ENCODE measurements at places on chromosomes 12 and 14.

DNA sequence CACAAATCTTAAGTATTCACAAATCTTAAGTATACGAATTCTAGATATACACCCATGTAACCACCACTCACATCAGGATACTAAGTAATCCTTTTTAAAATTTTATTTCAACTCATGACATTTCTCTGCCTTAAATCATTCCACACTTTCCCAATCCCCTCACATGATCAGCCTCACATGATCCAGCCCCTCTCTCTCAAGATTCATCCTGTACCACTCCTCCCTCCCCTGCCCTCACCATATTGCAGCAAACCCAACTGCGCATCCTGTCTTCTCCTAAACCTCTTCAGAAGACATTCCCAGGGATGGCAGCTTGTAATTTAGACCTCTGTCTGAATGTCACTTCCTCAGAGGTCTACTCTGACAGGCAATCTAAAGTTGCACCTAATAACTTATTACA is 1.7 kb upstream of the EIF4B start:
- DNase-seq, result no peak

GRCh38 chr14:55764784-55765183 is 184.8 kb downstream of the KTN1 start:
- DNase-seq, result no peak

DNA sequence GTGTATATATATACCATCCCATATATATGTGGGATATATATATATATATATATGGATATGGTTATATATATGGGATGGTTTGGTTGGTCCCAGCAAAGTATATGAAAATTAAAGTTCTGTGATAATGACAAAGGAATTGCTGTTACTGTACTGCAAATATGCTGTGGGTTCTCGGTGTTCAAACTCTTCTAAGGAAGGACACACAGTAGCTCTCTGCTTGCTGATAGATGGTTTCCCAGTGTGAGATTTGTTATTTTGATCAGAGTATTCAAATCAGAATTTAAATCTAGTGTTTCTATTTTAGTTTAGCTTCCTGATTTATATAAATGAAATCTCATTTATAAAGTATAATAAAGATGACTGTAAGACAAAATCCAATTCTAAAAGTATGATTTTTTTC is 19.7 kb downstream of the SLC35E3 start:
- no peak for DNase-seq

- no peak for DNase-seq
Observed at GRCh38 chr12:93756288-93756687, 79.1 kb downstream of the CRADD start.

GRCh38 chr14:96519970-96520369 is 17.8 kb downstream of the PAPOLA start:
- DNase-seq, result no peak

DNA sequence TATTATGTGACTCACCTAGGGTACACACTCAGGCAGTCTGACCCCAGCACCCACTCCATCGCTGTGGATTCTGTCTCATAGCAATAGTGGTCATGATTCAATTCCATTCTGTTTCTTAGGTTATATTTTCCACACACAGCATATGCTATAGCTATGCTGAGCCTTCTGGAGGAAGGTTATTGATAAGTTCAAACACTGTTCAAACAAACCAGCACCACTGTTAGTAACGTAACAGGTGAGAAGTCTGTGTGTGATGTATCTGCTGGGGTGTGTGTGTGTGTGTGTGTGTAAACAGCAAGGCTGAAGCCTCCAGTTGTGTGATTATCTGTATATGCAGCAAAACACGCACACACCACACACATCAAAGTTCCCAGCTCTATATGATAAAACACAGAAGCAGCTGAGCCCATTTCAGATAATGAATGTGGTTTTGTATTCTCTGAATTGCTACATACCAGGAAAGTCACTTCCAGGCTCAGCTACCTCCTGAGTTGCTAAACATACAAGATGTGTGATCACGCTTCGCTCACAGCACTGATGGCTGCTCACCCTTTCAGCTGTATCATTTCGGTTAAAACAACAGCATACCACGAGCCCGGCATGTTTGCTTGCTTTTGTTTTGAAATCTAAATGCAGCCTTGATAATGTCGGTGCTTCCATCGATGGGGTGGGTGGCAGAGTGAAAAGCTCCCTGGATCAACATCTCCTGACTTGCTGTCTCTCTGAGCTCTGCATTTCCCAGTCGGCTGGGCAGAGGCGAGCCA is 6.8 kb upstream of the SYNE3 start:
- peak; percentile 37 for DNase-seq

DNA sequence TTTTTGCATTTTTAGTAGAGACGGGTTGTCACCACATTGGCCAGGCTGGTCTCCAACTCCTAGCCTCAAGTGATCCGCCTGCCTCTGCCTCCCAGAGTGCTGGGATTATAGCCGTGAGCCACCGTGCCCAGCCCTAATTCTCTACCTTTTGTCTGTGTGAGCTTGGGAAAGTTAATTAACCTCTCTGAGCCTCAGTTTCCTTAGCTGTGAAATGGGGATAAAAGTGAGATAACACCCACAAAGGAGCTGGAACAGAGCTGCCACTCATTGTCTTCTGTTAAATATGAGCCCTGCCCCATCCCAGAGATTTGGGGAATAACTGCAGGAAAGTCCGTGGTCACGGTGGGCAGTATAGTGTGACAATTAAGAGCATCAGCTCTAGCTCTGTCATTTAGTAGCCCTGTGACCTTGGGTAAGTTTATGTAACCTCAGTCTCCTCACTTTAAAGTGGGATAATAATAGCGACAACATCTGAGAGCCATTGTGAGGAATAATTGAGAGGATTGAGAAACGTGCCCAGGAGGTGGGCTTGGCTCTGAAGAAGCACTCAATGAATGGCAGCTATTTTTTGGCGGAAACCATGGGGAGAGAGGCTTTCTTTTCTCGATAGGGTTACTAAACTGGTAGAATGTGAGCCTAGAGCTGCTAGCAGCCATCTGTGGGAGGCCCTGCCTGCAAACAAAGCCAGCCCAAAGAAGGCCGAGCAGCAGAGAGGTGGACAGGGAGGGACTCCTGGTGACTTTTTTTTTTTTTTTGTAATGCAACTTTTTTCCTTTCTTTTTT is 60.8 kb upstream of the MED13L start:
- no peak for DNase-seq

DNA sequence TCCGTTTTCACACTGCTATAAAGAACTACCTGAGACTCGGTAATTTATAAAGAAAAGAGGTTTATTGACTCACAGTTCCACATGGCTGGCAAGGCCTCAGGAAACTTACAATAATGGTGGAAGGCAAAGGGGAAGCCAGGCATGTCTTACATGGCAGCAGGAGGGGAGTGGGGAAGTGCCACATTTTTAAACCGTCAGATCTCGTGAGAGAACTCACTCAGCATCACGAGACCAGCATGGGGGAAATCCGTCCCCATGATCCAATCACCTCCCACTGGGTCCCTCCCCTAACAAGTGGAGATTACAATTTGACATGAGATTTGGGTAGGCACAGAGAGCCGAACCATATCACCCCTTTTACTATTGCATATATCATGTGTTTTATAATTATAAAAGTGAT is 2.0 kb upstream of the PIGH start:
- DNase-seq, result no peak

GRCh38 chr12:127398016-127398710 is 868.8 kb upstream of the TMEM132C start:
- DNase-seq, result no peak

GRCh38 chr14:38867561-38868150 is 235.4 kb downstream of the SEC23A start:
- DNase-seq, result no peak

- DNase-seq, result no peak
Observed at GRCh38 chr12:795305-795704, 42.9 kb downstream of the WNK1 start.

GRCh38 chr14:73368616-73369015 is 89.7 kb downstream of the NUMB start:
- DNase-seq, result no peak

- no peak for DNase-seq
Observed at GRCh38 chr14:64495252-64495651, 8.4 kb downstream of the ZBTB25 start.

GRCh38 chr12:97148941-97149559 is 242.0 kb downstream of the NEDD1 start:
- DNase-seq, result no peak

- DNase-seq, result no peak
Observed at GRCh38 chr12:25388183-25388582, 137.5 kb upstream of the KRAS start.

DNA sequence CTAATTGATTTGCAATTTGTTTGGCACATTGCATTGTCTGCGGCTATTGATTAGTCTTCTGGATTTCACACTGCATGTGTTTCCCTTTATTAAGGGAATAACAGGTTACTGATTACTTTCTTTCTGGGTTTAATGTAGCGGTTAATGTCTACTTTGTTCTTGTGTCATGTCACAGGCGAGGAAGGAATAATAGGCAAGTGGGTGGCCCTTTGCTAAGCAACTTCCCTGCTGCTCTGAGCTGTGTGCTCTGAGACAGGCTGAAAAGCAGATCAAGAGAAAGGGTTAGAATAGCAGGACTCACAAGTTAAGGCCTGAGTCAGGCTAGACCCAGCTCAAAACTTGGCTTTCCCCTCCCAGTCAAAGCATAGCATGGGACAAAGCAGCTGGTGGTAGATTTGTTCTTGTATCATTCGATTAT is 77.2 kb downstream of the NKX2-1 start:
- no peak for DNase-seq

- DNase-seq, result no peak
Observed at GRCh38 chr14:103126873-103127304, 3.6 kb downstream of the TNFAIP2 start.

GRCh38 chr12:129687731-129688130 is 216.1 kb downstream of the TMEM132D start:
- DNase-seq, result no peak

DNA sequence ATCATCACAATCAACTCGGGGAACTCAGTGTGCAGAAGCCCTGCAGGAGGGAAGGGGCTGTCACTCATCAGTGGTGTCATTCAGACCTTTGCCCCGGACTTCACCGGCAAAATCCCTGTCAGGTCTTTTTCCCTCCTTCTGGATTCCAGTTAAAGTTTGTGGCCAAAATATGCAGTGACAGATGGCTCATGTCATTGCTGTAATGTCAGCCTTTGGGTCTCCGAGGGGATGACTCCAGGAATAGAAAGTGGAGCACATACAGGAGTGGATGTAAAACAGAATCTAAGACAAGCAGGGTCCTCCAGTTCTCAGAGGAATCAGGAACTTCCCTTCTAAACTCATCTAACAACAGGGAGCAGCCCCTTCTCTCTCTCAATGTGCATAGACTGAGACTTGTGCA is 130.3 kb upstream of the RASSF8 start:
- no peak for DNase-seq

DNA sequence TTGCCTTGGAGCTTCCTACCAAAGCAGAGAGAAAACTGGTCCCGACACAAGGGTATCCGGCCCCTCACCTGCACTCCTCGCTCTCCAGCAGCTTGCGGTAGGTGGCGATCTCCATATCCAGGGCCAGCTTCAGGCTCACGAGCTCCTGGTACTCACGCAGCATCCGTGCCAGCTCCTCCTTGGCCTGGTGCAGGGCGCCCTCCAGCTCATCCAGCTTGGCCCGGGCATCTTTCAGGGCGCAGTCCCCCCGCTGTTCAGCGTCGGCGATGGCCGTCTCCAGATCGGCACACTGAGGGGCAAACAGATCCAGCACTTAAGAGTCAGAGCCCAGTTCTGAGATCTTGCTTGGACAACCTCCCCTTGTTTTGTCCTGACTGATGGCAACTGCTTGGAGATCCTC is 13.7 kb downstream of the KRT72 start:
- no peak for DNase-seq

DNA sequence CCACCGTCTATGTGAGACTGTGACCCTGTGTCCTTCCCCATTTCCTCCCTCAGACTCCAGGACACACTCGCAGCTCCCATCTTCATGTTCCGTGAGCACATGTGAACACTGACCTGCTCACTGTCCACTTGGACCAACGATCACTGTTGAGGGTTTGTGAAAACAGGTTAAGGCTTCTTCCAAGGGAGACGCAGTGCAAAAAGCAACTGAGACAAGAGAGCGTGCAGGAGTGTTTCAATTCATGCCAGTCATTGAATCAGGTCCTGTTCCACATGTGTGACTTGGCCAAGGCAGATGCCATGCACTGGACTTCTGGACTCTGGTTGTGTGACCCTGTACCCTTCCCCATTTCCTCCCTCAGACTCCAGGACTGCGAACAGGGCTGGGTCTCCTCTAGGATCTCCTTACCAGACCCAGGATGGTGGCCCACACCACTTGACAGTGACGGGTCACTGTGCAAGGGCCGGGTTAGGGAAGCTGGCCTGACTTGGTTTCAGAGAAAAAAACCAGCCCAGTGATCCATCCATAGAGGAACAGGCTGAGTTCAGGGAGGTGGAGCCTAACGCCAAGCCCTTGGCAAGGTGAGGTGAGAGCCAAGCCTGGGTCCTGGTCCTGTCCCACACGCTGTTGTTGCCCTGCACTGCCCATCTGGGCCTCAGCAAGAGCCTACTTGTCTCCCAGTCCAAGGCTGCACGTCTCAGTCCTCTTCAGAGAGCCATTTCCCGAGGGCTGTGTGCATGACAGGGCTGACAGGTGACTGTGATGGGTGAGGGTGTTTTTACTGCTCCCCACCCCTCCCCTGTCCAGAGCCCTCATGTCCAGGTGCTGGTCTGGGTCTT is 5.7 kb upstream of the KRT5 start:
- peak; percentile 35 for DNase-seq

DNA sequence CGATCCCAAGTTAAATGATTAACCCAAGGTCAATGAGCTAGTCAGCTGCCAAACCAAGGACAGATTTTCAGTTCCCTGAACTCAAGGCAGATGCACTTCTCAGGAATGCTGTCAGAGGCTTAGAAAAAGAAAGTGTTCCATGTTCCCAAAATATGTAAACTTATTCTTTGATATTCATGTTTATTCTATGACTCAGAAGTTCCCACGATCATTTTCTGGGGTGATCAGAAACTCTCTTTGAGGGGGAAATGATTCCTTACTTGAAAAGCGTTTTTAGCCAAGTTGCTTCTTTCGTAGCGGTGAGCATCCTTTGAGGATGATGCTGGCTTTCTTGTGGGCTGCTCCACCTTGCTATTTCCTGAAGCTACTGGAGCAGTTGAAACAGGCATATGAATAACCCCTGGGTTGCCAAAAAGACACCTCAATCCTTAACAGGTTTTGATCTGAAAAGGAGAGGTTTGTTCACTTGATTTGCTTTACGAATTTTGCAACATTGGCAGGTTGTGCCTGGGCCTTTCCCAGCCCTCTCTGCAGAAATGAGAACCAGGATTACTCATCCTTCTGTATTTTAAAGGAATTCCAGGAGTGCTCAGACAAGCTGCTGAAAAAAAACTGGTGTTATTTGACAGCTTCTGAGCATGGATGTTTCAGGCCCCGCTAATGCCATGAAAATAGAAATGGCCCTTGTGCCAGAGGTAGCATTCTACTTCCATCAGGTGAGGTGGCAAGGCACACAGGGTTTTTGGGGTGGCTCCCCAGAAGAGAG is 121.4 kb upstream of the HIF1A start:
- DNase-seq, result no peak
